GM23338 (cell line): ENCODE measurements at places on chromosomes 11 and 22. TPM values are rescaled to one million over a fixed set of nuclear protein-coding genes. Genes with fewer than 3 reads are reported as not detected.

PATE2 gene
- not detected in 2 replicates for total RNA-seq

RBMXL2 gene
- total RNA-seq: 0.17 TPM in 1 of 2 replicates, not detected in the other

TRIM64C gene
- total RNA-seq: not detected in 2 replicates

AGBL2 gene
- total RNA-seq: 1.6 and 5.6 TPM in 2 replicates
